Heart left ventricle (tissue), 16 donors: ENCODE measurements at places on chromosomes 6 and 20.

DNA sequence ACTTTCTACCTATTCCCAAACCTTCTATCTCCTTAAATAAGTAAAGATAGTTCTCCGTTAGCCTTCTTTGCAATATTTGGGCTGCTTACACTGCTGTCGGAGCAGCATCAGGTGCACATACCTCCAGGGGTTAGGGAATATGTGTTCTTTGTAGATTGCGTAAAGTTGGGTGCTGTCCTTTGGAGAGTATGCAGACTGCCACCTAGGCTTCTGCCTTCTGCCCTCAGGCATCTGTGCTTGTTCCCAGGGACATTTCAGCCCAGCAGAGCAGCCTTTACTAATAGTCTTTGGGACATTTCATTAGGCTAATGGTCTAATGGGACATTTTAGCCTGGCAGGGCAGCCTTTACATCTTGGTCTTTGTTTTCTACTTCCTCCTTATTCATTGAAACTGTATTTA lies 260.6 kb downstream of the TPBG start:
- no peak for DNase-seq

DNA sequence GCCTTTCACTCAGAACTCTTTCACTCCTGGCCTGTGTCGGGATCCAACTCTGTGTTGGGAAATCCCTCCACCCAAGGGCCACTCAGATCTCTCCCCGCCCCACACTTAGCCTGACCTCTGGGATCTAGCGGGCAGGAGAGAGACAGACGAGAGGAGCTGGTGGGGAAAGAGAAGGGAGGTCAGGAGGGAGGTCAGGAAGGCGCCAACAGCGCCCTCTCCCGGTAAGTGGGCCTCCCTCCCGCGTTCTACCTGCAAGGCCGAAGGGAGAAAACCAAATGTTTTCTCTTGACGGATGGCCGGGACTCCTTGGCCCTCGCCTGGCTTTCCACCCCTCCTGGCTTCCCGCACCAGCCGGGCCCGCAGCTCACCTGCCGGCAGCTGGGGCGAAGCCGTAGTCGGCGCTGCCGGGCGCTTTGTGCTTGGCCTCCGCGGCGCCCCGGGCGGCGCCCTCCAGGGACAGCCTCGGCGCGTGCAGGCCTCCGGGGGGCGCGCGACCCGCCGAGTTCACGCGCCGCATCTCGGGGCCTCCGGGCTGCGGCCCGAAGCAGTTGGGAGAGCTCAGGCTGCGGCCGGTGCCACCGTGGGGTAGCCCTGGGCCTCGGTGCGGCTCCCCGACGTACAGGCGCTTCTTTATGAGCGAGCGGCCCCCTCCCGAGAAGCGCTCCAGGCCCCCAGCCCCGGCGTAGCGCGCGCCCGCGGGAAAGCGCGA lies 38.2 kb downstream of the C6orf132 start:
- peak; percentile 55 for DNase-seq

- DNase-seq = no peak
Measured at GRCh38 chr20:50837532-50838321, 42.9 kb downstream of the BCAS4 start.

DNA sequence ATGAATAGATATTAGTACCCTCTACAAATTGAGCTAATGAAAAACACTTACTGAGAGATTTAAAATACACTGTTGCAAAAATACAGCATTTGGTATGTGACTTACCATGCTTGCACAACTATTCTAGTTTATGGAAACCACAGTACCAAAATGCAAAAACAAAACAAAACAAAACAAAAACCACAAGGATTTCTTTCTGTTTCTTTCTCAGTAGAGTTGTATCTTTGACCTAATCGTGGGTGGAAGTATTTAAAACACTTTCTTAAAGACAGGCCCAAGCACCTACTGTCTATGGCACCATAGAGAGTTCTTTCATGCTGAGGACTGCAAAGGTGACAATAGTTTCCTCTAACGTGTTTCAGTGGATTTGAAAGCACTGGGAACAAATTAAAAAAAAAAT lies 95.3 kb upstream of the C6orf118 start:
- no peak for DNase-seq

DNA sequence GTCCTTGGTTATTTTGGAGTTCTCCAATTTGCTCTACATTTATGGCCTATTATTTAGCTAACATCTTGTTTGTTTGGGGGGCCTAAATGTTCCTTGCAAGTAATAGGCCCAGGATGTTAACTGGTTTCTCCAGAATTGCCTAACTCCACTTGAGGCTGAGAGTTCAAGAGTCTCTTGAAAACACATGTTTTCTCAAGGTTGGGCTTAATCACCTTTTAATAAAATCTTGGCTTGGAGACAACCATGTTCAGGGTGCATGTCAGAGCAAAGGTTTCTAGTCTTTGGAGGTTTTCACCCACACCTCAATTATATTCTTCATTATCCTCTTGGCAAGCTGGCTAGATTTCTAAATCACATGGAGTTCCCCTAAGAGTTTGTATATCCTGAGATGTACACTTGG lies 54.2 kb downstream of the KLHL31 start:
- no peak for DNase-seq
